ENCODE measurements at places on chromosomes 2 and 18. TPM values are rescaled to one million over a fixed set of nuclear protein-coding genes. Genes with fewer than 3 reads are reported as not detected.

- DNase-seq = no peak
These were observed 2.1 kb downstream of the COL6A3 start for GRCh38 chr2:237411683-237412423.

GRCh38 chr2:11995456-11995855 is 249.0 kb downstream of the LPIN1 start:
- DNase-seq = no peak

DNA sequence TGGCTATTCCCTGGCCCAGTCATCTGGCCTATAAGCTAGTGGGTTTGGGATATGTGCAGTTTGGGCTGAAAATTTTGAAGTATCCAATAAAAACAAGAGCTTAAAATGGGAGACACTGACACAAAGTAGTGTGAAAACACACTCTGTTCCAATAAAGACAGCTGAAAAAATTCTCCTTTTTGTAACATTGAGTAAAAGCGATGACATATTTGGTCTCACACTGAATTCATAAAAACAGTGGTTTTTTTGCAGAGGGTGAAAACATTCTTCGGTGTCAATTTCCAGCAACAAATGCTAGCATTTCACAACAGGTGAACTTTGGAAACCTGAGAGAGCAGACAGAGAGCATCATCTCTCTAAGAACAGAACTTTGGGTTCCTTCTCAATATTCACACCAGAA is 142.2 kb downstream of the OSR1 start:
- DNase-seq = no peak

DNA sequence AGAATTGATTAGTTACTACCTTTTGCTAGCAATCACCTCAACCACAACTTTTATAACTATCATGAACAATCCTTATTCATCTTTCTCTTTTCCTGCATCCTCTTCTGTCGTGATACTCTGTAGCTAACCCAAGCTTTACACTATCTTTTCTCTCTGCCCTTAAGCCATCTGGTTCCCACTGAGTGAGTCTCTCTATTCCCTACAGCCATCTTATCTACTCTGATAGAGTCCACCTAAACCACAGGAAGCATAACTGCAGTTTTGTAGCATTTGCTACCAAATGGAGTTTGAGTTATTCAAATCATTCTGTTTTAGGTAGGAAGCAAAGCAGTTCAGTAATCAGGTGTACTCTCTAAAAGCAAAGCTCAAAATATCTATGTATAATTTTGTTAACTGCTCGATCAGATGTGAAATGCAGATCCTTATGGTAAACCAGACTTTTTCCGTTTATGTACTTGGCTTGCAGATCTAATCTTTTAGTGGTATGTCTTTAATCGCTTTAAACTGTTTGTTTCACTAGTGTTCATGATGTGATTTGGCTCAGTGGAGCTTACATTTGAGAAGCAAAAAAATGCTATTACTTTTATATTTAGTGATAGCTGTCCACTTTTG is 91.0 kb downstream of the CSRNP3 start:
- DNase-seq = no peak

The CTAGE1 gene
- not detected for total RNA-seq

The MROH2A gene
- total RNA-seq = not detected

The CD8A gene
- total RNA-seq = 1.6 TPM

All from Caco-2 (cell line).